ENCODE measurements at places on chromosomes 7 and 10. TPM values are rescaled to one million over a fixed set of nuclear protein-coding genes. Genes with fewer than 3 reads are reported as not detected.
A peak's percentile ranks its signal among the peaks of the same experiment; 100 is the strongest.

The FAM25A gene
- not detected for polyA plus RNA-seq

DNA sequence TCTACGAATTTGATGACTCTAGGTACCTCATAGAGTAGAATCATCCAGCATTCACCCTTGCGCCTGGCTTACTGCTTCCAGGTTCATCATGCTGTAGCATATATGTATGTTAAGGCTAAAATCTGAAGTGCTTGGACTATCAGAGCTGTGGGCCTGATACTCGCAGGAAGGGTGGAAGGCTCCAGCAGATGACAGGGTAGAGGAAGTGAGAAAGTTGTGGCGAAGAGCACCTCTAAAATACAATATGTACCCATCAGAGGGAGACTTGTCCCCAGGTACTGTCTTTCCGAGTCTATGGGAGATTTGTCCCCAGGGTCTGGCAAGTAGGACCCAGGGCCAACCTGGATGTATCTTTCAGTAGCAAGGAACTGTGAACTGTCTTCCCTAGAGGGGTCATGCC, 48.1 kb upstream of the PLEKHA1 start:
- DNase-seq, result no peak

GRCh38 chr10:4661511-4662255, 164.3 kb upstream of the AKR1E2 start:
- peak; percentile 75 for DNase-seq

GRCh38 chr10:102661658-102662028, 17.4 kb downstream of the TRIM8 start:
- DNase-seq, result no peak

DNA sequence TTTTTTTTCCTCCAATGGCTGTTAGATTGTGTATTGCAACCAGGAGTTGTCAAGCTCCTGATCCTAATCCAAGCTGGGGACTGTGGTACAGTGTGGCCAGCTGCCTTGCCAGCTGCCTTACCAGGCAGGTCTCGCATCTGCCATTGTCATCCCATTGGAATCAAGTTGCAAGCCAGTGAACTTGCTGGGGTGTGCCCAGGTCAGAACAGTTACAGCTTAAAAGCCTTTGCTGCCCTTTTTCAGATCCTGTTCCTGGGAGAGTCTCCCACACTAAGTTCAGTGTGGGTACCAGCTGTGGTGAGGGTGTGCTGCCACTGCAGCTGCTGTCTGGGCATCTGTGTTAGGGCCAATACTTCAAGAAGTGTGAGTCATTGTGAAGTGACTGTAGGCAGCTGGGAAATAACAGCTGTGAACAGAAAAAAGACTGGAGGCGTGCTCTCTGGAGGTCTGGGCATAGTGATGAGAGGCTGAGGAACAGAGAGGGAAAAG, 72.8 kb downstream of the CCNY start:
- no peak for DNase-seq

DNA sequence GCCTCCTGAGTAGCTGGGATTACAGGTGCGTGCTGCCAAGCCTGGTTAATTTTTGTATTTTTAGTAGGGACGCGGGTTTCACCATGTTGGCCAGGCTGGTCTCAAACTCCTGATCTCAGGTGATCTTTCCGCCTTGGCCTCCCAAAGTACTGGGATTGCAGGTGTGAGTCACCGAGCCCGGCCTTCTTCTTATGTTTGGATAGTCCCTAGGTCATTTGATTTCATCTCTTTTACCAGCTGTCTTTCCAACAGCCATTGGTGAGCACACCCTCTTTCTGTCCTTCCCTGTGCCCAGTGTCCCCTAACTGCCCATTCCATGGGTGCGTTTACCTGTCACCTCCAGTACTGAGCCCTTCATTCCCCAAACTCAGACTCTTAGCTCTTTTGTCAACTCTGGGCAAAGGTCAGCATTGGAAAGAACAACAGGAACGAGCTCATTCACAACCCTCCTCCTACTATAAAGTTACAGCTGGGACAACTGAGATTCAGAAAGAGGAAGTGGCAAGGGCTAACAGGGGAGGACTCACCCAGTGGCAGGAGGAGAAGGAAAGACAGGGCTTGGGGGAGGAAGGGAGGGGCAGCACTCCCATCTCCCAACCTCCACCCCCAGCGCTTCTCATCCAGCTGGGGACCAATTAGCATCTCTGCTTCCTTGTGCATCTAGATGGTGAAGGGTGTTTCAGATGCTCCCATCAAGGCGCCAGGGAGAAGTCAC, 5.6 kb downstream of the SSC4D start:
- no peak for DNase-seq

DNA sequence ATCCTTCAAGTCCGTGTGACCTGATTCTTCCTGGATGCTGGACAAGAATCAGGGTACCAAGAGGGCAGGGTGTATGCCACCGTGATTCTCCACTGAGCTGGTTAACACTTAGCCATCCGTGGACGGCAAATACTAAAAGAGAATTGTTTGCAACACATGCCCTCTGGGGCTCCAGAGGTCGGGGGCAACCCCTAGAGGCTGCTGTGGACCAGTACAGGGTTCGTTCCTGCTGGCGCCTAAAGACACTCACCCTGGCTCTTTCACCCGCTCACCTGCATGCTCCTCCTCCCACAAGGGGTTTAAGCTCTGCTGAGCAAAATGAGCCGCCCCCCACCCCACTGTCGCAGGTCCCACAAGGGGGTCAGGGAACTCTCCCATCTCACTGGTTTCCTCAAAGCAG, 148.7 kb upstream of the ITGB1 start:
- no peak for DNase-seq

DNA sequence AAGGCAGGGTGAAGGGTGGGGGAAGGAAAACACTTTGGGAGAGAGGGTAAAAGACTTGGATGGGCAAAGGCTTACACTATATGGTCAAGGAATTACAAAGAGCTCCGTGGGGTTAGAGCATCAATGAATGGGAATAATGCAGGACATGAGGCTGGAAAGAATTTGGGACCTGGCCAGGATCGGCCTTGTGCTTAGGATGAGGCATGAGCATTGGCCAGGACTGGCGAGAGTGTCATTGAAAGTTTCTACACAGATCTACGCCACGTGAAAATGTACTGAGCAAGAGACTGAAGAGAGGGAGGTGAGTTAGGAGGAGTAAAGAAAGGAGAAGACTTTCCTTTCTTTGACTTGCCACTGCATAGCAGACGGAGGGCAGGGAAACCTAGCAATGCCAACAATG, 142.8 kb downstream of the PTEN start:
- no peak for DNase-seq

DNA sequence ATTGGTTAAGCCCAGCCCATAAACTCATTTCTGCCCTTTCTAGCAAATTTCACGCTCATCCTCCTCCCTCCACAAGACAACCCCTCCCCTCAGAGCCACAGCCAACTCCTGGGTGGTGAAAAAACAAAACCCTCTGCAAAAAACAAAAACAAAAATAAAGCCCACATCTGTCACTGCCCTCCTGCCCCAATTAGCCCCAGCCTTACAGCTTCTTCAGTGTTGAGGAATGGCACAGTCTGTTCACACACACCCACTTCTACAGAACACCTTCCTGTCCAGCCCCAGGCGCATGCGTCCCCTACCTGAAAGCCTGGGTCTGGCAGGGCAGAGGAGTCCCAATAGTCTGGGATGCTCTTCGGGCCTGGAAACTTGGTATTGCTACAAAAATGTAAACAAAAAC, 34.4 kb downstream of the PARP12 start:
- DNase-seq, result no peak

The TAC1 gene
- polyA plus RNA-seq, result 12.9 TPM

DNA sequence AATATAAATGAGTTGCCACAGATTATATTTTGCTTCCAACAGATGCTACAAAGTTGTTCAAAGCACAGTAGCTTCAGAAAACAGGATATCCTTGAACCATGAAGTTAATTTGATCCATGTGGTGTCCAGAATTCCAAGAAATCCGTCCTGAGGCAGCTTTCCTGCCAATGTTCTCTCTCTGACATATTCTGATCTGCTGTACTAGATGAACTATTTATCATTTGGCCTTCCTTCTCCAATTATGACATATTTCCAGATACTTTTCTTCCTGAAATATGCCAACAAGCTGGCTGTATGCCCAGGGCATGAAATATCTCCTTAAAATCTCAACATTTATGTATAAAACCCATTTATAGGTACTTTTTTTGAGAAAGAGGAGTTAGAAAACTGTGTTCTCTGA, 141.1 kb downstream of the SPAG6 start:
- no peak for DNase-seq

GRCh38 chr7:1193593-1194424, 33.8 kb upstream of the ZFAND2A start:
- no peak for DNase-seq
